ENCODE measurements at places on chromosomes 1 and 21.

- no peak for DNase-seq
Measured at GRCh38 chr1:183694066-183694465, 41.0 kb upstream of the APOBEC4 start.

- DNase-seq, result no peak
Measured at GRCh38 chr1:231095595-231095994, 55.5 kb upstream of the FAM89A start.

GRCh38 chr1:85313888-85314696 is 37.7 kb upstream of the BCL10 start:
- DNase-seq, result no peak

DNA sequence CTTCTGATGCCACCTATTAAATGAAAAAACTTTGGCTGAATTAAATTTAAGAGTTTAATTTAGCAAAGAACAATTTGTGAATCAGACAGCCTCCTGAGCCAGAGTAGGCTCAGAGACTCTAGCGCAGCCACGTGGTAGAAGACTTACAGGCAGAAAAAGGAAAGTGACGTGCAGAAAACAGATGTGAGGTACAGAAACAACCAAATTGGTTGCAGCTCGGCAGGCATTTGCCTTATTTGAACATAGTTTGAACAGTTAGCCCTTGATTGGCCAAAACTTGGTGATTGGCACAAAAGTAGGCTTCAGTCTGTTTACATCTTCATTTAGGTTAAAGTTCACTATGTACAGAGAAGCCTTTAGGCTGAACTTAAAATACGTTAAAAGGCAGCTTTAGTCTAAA is 22.9 kb downstream of the TCP10L start:
- no peak for DNase-seq

GRCh38 chr1:116415200-116415698 is 42.2 kb downstream of the ATP1A1 start:
- no peak for DNase-seq

DNA sequence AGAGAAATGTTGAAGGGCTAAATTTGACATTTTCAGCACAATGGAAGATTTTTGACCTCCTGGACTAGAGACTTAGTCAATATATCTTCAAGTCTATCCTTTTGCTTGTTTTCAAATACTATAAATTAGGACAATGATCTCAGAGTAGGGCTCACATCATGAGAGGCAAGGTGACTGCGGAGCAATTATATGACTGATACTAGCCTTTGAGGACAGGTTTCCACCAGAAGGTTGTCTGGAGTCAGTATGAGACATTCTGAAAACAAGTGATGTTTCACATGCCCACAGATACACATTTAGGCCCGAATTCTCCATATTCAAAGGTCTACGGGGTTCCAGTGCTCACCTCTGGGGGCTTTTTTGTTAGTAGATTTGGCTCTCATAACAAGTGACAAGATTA is 142.3 kb upstream of the SAMSN1 start:
- DNase-seq, result no peak
